Uterine smooth muscle cell (primary cell): ENCODE measurements at places on chromosomes 1 and 21. TPM values are rescaled to one million over a fixed set of nuclear protein-coding genes. Genes with fewer than 3 reads are reported as not detected.

TMEM69 gene
- total RNA-seq, result 9.1 and 11.0 TPM in 2 replicates

NRAS gene
- 48.9 and 71.5 TPM in 2 replicates for total RNA-seq

HMGCS2 gene
- total RNA-seq, result not detected in 2 replicates

MAP3K7CL gene
- 11.8 and 19.7 TPM in 2 replicates for total RNA-seq

BROX gene
- total RNA-seq, result 50.1 and 55.8 TPM in 2 replicates
